NCI-H2227 treated with DMSO at 0.1 percent for 48 hours (cell line): ENCODE measurements at places on chromosomes 11 and 22.
A peak's percentile ranks its signal among the peaks of the same experiment; 100 is the strongest.

DNA sequence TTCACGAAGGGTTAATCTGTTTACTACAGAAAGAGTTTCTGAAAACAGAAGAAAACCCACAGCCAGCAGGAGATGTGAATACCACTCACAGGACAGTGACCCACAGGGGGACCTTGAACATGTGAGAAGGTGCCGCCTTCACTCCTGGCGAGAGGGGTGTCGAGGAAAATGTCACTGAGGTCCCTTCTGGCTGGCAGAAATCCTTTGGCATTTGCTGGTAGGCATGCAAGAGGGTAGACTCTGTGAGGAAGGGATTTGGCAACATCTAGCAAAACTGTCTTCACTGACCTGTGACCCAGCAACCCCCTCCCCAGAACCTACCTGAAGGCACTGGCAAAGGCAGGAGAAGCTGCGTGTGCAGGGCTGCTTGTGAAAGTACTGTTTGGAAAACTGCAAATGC lies 8.6 kb downstream of the KCNQ1 start:
- no peak for DNase-seq

GRCh38 chr11:61787928-61788491 lies 4.4 kb downstream of the TMEM258 start:
- peak; percentile 10 for DNase-seq

GRCh38 chr11:2848497-2848896 lies 37.1 kb downstream of the CDKN1C start:
- DNase-seq, result no peak

GRCh38 chr11:43919852-43920597 lies 22.4 kb upstream of the C11orf96 start:
- no peak for DNase-seq
